ENCODE measurements at places on chromosomes 12 and 14.

DNA sequence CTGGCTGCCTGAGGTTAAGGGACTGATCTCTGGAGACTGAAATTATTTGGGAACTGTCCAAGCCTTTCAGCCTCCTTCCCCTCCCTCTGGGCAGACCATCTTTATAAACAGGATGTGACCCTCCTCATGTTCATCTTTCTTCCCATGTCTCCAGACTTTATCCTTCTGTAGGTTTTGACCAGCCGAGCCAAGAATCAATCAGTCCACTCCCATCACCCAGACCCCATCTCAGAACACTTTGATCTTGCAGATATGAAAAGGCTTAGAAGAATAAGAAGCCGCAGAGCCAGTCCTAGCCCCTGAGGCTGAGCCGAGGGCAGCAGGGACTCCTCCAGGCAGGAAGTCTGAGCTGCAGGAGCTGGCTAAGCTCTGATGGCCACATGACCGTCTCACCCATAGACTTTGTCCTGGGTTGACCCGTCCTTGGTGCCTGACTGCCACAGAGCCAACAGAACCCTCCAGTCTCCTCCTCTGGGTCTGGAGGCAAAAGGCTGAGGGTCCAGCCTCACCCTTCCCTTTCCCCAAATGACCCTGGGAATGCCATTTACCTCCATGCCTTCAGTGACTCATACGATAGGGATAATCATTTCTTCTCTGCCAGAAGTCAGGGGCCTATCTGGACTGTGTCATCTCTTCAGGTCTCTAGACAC, 1.6 kb downstream of the KRT71 start:
- no peak for DNase-seq

- DNase-seq, result no peak
Measured at GRCh38 chr14:47557894-47558293, 117.5 kb downstream of the MDGA2 start.

- DNase-seq, result no peak
Measured at GRCh38 chr14:104696671-104697316, 7.4 kb downstream of the INF2 start.

DNA sequence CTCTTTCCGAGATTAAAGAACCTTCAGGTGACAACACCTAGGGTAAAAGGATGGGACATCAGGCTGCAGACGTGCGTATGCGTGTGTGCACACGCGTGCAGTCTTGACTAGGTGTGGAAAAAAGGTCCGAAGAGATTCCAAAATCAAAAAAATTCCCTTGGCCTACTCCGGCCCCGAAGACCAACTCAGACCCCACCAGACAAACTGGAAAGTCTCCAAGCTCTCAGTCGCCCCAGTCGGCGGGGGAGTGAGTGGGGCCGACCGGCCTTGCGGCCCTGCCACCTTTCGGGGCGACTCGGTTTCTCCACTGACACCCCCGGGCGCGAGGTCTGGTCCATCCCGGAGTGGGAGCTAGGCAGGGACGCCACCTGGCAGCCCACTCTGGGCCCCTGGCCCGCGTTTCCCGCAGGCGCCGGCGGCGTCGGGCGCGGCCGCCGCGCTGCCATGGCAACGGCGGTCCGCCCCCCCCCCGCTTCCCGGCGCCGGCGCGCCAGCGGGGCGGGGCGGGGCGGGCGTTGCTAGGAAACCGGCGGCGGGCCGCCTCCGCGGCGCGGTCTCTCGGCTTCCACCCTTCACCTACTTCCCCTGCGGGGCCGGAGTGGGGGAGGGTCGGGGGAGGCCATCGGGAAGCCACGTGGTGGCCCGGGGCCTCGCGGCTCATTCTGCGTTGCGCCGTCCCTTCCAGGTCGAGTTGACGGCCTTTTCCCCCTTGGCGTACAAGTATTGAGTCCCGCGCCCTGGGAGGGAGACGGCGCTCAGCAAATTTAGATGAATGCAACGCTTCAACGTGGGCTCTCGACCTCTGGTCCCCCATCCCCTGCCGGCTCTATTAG, 253.1 kb downstream of the EFCAB11 start:
- DNase-seq, result peak; percentile 83

GRCh38 chr12:68539615-68539952, 71.1 kb upstream of the RAP1B start:
- no peak for DNase-seq

DNA sequence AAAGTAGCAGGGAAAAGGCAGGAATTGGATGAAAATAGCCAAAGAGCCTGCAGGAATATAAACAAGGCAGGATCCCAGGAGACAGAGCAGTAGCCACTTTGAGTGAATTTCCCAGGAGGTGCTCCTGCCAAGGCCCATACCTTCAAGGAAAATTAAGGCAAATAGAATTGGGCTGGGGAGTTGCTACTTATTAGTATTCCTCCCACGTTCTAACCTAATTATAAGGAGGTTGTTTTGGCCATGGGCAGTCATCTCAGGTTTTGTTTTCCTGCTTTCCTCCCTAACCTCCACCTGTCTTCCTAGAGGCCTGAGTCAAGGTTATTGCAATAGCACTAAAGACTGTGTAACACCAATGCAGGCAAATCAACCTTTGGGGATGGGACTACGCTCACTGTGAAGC, 73.1 kb downstream of the DAD1 start:
- no peak for DNase-seq

DNA sequence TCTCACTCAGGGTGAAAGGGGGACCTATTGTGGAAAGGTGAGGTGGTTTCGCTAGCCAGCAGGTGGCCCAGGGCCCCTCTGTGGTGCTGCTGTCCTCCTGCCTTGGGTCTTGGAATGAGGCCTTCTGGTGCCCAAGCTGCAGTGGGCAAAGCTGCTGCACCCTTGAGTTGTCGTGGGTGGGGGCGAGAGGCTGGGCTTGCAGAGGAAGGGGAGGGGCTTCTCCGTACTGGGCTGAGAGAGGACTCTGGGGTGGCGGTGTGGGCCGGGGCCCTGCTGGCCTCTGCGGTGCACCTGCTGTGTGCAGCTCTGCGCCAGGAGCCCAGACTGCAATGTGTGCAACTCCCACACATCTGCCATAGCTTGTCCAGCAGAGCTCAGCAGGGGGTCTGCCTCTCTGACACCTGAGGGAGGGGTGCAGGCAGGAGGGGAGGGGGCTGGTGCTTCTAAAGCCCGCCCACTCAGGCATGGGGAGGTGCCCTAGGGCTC, 145.8 kb downstream of the KIF26A start:
- DNase-seq, result no peak

GRCh38 chr12:5242440-5242839, 189.5 kb upstream of the NTF3 start:
- DNase-seq, result no peak

DNA sequence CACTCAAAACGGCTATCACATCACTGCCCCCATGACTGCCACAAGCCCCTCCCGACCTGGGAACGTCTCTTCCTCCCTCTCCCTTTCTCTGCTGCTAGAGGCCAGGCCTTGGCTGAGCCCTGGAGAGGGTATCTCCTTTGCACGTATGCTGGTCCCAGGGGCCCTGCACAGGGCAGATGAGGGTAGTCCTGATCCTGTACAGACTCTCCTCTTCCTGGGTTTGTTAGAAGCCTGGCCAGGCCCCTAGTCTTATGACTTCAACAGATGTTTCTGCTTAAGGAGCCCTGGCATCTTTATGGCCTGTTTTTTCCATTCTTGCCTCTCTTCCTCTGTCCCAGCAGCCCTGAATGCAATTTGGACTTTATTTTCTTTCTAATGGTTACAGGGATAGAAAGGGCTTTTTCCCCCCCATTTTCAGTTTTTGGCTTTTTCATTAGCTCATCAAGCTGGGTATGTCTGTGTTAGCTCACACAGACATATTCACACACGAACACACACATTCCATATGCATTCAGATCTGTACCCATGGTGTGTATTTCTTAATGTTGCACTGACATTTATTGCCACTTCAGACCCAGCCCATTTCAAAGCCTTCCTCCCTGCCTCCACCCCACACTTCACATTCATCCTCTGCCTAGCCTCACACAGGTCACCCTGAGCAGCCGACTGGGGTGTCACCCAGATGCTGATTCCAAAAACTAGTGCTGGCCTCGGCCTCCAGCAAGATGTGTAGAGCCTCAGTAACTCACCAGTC, 203.2 kb downstream of the ZFP36L1 start:
- no peak for DNase-seq

- DNase-seq, result no peak
Measured at GRCh38 chr14:88256997-88257950, 65.8 kb downstream of the KCNK10 start.

DNA sequence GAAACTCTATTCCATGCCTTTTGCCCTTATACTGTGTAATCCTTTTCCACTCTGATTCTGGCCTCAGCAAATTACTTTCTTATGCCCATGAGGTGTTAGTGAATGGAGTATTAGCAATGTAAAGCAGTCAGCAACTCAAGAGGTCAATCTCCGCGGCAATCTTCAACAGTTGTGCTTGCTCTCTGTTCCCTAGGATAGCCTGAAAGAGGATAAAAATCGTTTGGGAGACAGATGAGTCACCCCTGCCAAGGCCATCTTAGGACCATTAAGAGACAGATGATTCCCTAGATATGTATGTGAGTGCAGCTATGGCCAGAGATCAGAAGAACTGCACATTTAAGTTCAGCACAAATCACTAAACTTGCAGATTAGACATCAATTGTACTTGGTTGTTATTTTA, 1145.8 kb downstream of the GALC start:
- DNase-seq, result no peak

DNA sequence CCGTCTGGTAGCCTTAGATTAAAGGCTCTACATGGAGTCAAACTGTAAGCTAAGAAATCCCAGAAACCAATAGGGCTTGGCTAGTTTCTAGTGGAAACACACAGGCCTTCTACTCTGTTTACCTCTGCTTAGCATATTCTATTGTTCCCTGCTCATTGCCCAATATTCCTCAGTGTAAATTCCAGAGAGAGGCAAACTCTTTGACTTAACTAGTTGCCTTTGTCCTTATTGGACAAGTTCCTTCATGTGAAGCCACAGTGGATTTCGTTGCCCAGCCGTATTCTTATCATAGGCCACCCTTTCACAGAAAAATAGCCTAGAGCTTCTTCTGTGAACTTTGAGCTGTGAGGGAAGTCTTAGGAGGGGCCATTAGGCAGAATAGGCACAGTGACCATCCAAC, 186.1 kb downstream of the PLCZ1 start:
- no peak for DNase-seq

DNA sequence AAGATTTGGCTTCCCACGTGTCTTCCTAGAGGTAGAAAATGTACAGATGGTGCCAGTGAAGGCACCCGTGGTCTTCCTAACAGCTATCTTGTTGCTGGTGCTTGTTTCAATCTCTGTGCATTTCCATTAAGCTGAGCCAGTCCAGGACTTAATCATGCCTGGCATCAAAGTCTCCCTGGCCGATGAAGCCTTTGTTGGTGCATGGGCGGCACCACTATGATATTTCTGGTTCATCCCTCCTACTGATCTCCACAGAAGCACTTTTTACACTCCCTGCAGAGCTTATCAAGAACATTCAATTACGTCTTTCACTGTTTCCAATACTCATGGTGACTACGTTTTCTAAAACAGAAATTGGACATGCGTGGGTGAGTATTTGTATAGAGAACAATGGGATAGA, 128.4 kb downstream of the TTC8 start:
- no peak for DNase-seq

DNA sequence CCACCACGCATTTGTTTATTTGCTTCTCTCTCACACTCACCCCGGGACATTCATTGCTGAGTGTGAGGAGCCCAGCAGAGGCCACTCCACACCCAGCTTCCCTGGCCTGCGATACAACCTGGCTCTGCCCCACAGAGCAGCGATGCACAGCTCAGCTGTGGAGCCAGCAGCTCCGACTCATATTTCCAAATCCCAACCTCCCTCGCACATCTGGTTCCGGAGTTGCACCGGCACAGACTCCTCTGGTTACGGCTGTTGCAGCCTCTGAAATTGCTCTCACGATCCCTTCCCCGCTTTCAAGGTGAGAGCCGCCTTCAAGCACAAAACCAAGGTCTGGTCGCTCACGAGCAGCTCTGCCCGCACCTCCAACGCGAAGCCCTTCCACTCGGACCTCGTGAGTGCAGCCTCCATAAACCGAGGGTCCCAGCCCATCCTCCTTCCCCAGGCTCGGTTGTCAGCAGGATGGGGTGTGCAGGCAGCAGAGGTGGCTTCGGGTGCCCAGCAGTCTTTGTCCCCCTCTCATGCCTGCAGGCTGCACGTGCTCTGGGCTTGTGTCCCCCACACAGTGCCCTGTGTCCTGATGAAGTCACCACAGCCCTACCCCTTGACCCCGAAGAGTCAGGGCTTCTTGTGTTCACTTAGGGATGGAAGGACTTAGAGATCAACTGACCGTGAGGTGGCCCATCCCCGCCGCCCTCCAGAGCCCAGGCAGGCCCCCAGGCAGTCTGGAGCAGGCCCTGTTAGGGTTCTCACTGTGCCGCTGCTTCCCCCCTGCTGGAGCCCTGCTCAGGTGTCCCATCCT, 184.3 kb downstream of the ADGRD1 start:
- no peak for DNase-seq

DNA sequence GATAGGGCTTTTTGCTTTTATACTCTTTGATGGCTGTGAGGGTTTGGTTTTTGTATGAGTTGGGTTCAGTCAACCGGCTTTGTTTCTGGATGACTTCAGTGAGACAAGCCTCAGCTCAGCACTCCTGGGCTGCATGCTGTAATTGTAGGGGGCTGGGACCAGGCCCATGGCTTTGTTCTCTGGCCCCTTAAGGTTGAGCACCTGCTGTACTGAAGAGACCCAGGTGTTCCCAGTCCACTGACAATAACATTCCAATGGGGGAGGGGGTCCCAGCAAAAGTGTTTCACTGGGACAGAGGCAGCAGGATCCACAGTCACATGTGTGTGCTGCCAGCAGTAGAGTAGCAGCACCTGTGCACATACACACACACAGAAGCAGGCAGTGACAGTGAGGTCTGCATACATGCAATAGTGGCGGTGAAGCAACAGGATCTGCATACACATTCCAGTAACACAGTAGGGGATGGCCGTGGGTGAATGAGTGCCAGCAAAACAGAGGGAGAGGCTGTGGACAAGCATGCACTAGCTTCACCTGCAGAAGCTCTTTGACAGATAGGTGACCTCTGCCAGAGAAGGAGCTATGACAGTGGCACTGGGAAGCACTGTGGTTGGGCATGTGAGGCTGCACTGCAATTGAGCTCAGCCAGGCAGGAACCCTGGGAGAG, 240.4 kb downstream of the ASCL1 start:
- DNase-seq, result no peak

DNA sequence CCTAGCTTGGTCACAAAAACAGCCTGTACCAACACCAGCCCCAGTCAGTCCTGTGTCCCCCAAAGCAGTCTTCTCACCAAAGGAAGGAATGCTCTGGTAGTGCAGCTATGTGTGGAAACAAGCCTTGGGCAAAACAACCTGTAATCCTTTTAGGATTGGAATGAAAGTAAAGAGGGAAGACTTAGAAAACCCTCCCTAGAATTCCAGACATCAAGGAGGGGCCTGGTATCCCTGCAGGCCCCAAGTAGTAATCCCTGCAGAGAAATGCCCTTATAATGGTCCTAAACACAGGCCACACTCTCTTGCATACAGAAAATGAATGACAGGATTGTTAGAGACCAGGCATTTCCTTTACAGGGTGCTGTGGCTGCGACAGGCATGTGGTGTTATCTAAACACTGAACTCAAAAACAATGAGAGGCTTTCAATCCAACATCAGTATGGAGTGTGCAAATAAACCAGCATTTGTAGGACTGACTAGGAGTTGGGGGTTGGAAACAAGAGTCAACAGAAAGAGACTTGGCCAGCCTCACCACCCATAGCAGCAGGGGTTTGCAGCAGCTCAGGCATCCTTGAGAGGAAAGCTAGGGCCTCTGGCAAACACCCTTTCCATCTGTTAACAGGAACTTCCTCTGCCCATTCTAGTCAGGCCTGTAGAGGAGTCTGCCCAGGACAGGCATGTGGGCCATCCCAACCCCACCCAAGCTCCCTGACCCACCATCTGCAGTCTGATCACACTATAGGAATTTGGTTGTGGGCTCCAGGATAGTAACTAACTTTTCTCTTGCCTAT, 59.1 kb downstream of the DCAF5 start:
- no peak for DNase-seq

Measured in GM12892 (cell line).